Adipocyte (in vitro differentiated cells): ENCODE measurements at places on chromosomes 4 and X.

DNA sequence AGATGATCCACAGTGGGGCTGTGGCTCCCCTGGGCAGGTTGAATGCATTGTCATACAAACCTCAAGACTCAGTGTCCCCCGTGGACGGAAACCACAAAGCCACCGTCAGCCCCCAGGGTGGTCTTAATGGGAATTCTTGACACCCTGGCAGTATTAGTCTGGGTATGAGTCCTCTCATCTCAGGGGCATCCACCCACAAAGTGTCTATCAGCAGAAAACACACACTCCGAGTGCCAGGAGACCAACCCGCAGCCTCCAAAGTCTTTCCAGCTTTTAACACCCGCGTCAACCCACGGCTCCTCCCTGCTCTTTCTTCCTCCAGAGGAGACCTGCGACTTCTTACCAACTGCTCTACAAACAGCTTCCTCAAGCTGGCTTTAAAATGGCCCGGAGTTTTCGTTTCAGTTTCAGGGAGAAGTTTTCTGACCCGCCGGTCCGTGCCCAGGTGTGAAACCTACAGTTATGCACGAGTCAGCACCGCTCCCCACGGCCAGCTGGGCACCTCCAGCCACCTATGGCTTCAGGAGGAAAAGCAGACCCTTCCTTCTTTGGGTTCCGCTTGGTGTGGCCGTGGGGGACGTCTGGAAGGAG, 14.4 kb upstream of the ASMTL start:
- no peak for DNase-seq

- no peak for DNase-seq
Observed at GRCh38 chrX:78931814-78932213, 13.4 kb upstream of the P2RY10 start.

DNA sequence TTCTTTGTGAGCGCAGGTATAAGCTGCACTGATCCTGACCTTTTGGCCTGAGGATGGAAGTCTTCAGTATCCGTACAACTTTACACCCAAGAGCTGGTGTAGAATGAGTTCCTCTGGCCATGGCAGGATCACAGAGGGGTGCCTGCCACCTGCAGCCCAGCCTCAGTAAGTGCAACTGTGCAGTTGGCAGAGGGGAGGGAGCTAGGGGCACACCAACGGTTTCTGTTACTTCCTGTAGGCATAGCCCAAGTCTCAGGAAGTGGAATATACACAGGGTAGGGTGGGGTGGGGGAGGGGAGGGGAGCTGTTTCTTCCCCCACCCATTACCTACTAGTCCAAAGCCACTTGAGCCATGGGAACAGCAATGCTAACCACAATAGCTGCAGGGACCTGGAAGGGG, 85.4 kb upstream of the GBA3 start:
- peak; percentile 30 for DNase-seq

- DNase-seq: no peak
Observed at GRCh38 chr4:13108096-13108495, 376.0 kb downstream of the RAB28 start.

- DNase-seq: no peak
Observed at GRCh38 chrX:125507119-125507518, 187.4 kb downstream of the TEX13C start.

GRCh38 chrX:38817004-38817703, 15.9 kb downstream of the MID1IP1 start:
- DNase-seq: peak; percentile 27

DNA sequence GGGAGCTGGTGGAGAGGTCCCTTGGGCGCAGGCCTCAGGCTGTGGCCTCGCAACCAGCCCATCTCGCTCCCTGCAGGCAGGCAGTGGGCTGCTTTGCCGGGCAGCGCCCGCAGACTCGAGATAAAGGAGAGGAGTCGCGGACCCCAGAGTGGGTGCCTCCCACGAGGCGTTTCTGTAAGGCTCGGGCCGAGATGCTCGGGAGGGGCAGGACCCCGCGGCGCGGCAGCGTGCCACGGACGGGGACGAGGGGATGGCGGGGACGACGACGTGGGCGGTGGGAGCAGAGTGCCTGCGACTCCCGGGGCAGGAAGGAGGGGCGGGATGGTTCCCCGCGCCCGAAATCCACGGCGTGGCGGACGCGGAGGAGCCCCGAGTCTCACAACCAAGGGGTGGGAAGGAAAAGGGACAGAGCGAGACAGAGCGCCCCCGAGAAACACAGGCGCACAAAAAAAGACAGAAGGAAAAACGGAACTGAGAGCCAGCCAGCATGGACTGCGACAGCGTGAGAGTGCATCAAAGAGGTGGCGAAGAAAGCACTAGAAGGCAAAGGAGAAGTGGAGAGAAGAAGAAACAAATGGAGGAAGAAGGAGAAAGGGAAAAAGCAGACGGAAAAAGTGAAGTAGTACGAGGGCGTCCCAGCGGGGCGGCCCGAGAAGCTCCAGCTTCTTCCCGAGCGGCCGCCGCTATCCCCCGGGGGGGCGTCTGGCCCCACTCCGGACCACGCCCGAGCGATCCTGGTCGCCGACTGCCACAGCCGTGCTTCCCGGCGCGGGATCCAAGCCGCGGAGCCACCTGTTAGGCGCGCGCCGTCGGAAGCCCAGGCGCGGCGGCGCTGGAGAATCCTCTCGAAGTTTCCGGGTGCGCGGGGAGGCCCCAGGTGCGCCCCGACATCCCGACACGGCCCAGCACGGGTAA, 1.5 kb downstream of the BEND4 start:
- DNase-seq: peak; percentile 7

DNA sequence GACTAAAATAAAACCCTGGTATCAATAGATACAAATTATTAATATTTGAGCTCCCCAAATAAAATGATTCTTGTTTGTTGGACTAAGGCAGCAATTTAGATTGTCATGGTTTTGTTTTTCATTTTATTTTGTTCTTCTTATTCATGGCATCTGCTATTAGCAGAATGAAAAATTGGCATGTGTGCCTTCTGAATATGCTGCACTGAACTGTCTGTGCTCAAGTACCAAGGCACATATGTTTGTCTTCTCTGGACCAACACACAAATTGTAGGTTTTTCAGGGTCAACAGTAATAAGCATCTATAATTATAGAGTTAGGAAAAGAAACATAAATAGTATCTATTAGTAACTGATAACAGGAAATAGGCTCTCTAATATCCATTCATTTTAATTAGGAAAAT, 121.1 kb downstream of the BANK1 start:
- no peak for DNase-seq

GRCh38 chrX:139446832-139447231, 83.7 kb upstream of the F9 start:
- no peak for DNase-seq

DNA sequence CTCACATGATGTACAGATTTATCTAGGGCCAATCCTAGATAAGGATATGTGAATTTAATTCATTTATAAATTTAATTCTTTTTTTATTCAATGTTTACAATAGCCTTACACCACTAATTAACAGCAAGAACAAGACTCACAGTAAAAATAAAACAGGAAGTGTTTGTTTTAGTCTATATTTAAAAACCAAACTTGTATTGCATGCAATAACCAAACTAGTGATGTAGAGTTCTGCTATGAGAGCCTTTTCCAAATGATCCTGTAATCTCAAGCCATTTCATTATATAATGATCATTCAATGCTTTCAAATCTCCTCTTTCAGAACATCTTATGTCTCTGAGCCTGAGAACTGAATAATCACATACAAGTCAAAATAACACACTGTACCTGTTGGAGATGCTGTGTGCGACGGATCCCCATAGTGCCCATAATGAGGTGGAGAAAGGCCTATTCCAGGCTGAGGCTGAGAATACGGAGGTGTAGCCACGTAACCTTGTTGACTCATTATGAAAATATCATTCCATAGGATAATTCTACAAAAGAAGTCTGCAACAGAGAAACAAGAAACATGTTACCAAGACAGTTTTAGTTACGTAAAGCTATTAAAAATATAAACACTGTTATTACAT, 2.6 kb downstream of the SEC24D start:
- peak; percentile 18 for DNase-seq

DNA sequence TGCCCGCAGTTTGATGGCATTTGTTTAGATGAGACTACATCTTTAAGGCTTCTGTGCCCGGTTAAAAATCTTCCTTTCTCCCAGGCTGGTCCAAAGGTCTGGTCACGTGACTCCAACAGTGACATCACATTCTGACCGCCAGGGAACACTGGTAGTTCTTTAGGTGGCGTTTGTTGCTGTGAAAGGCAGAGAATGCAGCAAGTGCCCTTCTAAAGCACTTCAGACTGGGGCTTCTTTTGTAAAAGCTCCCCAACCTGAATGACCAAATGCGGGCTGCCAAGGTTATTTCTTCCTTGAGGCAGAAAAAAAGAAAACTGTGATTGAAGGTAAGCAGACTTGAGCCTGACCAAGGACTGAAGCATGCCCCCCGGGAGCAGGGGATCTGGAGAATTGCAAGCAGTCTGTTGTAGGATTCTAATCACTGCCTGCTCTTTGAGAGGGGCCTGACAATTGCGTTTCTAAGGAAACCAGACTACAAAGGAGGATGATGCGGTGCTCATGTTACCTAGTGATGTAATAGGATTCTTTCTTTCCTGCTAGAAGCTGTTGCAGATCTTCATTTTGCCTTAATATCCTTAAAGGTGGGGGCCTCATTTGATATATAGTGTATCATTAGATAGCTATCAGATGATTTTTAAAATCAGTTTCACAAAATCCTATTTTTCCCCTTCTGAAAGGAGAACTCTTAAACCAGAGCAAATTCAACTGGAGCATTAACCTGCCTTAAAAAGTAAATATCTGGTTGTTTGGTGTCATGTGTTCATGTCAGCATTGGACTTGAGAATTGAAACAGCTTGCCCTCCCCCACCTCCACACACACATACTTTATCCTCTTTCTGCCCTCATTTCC, 133.1 kb downstream of the AKAP4 start:
- no peak for DNase-seq

DNA sequence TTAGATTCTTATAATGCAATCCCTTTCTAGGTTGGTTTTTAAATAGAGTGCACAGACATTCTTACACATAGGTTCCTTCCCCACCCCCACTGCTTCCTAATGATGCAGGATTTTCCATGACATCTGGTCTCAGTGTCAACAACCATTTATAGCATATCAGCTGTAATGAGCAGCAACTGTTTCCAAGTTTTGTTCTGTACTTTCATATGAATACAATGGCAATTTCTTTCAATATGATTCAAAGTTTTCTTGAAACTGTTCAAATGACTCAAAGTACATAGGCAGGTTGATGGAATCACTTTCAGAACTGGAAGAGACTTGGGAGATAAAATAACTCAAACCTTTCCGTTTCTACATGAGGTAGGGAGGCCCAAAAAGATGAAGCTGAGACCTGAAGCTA, 220.7 kb downstream of the CAMK2D start:
- no peak for DNase-seq

- DNase-seq: no peak
Observed at GRCh38 chr4:6032249-6033244, 14.3 kb upstream of the C4orf50 start.

- DNase-seq: peak; percentile 45
Observed at GRCh38 chr4:155667222-155667567, 547 bp downstream of the GUCY1A1 start.

DNA sequence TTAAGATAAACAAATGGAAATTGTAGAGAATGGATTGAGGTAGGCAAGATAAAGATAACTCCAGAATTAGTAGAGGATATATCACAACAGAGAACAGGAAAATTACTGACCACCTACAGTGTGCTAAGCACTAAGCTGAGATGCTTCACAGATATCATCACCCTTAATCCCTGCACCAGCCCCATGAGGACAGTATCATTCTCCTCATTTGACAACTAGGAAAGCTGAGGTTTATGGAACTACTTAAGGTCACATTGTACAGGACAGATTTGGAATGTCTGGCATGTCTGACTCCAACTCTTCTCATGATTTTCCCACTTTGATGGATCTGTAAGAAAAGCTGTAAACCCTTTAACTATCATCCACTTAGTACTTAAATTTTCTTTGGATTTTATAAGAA, 95.5 kb downstream of the CASK start:
- DNase-seq: peak; percentile 14

- no peak for DNase-seq
Observed at GRCh38 chr4:5801696-5802095, 90.7 kb downstream of the EVC start.

DNA sequence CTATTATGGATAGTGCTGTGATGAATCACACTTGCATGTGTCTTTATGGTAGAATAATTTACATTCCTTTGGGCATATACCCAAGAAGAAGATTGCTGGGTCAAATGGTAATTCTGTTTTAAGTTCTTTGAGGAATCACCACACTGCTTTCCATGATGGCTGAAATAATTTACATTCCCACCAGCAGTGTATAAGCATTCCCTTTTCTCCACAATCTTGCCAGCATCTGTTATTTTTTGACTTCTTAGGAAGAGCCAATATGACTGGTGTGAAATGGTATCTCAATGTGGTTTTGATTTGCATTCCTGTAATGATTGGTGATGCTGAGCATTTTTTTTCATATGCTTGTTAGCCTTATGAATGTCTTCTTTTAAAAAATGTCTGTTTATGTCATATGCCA, 1120.2 kb downstream of the ARAP2 start:
- DNase-seq: no peak

- no peak for DNase-seq
Observed at GRCh38 chr4:40058854-40059253, 2.2 kb downstream of the N4BP2 start.

GRCh38 chr4:104973708-104974107, 173.0 kb upstream of the TET2 start:
- DNase-seq: no peak

GRCh38 chrX:118356154-118356701, 10.3 kb downstream of the WDR44 start:
- DNase-seq: no peak

DNA sequence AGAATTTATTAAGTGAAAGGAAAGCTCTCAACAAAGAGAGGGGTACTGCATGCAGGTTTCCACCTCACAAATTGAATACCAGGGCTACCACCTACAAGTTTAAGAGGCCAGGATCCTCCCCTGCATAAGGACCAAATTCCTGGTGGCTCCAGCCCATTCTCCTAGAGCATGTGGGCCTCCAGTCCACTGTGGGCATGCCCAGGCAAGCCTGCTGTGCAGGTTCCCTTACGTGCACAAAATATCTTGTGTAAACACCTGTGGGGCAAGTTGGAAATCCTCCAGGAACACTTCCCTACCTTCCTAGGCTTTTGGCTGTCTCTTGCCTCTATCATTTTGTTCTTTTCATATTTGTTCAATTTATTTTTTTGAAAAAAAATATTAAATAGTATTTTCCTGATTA, 724.3 kb downstream of the ARAP2 start:
- no peak for DNase-seq

GRCh38 chr4:10981576-10981975, 297.0 kb upstream of the CLNK start:
- DNase-seq: no peak

DNA sequence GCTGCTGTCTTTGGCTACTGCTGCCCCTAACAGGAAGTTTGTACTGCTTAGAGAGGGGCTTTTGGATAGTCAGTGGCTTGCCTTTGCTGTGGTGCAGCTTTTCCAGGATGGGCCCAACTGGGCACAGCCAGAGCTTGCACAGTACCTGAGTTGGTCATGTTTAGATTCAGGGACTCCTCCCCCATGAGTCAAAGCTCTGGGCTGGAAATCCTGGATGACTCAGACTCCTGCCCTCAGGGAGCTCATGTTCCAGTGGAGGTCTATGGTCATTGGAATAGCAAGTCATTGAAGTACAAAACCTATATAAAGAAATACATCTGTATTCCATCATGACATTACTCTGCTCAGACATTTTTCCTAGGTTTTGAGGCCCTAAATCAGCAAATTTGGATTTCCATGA, 66.7 kb upstream of the PJA1 start:
- no peak for DNase-seq
